ENCODE measurements at places on chromosomes 2 and 18. TPM values are rescaled to one million over a fixed set of nuclear protein-coding genes. Genes with fewer than 3 reads are reported as not detected.

- no peak for DNase-seq
Observed at GRCh38 chr2:133503927-133504326, 64.3 kb downstream of the NCKAP5 start.

DNA sequence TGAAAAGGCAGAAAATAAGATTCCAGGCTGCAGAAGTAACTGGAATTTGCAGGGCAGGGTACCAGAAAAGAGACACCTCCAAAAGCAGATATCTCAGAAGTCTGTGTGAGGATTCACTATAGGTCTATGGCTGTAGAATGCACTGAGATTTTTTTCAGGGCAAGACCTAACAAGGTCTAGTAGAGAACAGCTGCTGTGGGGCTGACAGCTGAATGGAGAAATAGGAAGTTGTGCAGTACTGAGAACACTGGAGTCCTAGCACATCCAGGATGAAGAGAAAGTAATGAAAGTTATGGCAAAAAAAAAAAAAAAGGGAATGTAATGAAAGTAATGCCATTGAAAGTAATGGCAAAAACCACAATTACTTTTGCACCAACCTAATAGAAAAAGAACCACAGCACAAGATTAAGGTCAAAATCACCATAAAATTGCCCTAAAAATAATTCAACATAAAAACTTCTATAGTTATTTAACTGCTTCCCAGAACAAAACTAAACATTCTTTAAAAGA is 57.3 kb downstream of the CPO start:
- DNase-seq = no peak

DNA sequence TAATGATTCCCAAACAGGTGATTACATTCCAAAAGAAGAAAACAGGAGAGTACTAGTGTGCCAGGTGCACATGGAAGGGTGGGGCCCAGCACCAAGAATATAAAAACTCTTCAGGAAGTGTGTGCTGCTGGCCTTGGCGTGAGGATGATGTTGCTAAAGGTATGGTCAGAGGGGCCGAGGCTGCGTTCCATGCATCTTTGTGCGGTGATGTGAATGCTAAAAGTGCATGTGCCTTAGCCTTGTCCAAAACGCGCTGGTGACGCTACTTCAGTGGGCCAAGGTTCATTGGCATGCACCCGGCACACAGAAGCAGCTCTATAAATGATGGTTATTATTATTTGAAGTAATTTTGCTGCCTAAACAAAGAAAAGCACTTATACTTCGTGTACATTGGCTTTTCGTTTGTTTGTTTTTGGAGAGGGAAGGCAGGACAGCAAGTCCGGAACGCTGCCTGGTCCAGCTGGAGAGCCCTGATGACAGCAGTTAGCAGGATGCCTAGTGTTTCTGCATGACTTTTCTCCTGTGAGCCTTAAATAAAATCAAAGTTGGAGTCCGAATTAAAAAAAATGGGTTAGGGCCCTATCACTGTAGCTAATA is 2.9 kb downstream of the ALKAL2 start:
- no peak for DNase-seq

The SH3BP4 gene
- total RNA-seq = 62.5 TPM

The DLGAP1 gene
- 1.6 TPM for total RNA-seq

The GDF7 gene
- total RNA-seq = 9.5 TPM

The IL36B gene
- not detected for total RNA-seq
